ENCODE measurements at places on chromosomes 5 and 9.

GRCh38 chr5:127335381-127335780, 44.8 kb downstream of the MEGF10 start:
- DNase-seq, result no peak

- no peak for DNase-seq
Measured at GRCh38 chr9:133518706-133519449, 5.9 kb downstream of the MYMK start.

- DNase-seq, result no peak
Measured at GRCh38 chr5:94403483-94403882, 214.9 kb downstream of the KIAA0825 start.

DNA sequence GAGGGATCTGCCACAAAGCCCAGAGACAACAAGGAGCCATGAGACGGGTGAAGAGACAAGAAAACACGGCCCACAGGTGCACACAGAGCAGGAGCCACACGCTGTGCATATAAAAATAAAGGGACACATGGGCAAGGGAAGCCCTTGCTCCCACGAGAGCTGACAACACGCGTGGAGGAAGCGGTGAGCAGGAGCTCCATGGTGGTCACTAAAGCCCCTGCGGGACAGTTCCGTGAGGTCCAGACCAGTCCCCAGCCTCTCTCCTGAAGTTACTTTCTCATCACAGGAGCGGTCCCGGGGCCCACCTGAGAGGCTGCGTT, 90.7 kb downstream of the CAMSAP1 start:
- no peak for DNase-seq

DNA sequence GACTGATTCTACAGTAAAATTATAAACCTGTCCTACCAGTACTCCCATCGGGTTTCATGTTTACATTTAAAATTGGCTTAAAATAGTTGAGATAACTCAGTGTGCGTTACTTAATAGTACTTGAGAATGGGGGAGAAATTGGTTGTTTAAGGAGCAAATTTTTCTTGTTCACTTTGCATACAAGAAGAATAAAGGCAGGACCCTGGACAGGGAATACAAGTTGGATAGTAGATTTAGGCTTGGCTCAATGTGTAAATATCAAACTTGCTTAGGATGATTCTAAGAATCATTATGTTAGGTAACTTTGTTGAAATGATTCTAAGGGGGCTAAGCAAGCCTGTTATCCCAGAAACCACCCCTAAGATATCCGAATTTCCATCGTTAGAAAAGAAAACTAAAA, 448.4 kb upstream of the TLE4 start:
- DNase-seq, result peak; percentile 38

DNA sequence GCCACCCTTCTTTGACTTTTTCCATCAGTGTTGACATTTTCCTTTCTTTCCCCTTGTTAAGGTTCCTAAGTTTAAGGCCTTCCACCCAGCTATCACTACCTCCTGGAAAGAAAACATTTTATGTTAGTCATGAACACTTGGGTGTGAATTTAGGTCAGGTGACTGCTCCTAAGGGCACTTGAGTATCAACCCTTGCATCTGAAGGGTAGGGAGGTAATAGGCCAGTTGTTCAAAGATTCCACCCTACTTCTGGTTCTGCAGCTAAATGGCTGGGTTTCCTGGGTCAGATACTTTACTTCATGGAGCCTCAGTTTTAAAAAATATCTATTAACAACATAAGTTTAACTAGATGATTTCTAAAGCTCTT, 49.1 kb upstream of the OSMR start:
- DNase-seq, result no peak

DNA sequence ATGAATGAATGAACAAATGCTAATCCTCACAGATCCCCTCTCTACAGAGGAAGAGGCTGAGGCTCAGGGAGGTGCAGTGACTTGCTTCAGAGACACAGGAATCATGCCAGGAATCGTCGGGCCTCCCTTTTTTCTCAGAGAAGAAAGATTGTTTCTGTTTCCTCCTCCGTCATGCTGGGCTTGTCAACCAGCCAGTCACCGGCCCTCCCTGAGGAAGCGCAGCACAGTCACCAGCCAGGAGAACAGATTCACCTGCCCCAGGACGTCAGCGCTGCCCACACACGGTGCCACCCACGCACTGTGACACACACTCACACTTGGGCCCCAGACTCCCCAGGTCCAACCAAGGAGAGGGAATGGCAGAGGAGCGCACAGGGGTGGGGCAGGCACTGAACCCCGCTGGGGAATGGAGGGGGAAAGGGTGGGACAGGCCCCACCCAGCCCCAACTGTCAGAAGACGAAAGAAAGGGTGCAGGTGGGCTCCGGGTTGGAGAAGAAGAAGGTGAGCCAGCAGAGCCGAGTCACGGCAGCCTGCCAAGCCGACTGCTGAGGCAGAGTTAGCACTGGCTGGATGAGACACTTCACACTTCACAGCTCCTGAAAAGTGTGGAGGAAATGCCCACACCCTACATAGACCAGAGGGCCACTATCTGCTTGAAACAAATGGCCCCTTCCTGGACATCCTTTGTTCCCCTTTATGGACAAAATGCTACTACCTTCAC, 13.8 kb upstream of the ERGIC1 start:
- no peak for DNase-seq

DNA sequence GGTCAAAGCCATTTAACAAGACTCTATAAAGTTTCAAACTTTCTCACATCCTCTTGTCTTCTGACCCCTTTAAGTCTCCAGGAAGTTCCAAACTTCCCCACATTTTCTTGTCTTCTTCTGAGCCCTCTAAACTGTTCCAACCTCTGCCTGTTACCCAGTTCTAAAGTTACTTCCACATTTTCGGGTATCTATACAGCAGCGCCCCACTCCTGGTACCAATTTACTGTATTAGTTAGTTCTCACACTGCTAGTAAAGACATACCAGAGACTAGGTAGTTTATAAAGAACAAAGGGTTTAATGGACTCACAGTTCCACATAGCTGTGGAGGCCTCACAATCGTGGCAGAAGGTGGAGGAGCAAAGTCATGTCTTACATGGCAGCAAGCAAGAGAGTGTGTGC, 23.3 kb upstream of the PRLR start:
- DNase-seq, result no peak

- DNase-seq, result no peak
Measured at GRCh38 chr5:4142842-4143241, 547.2 kb downstream of the IRX1 start.

- DNase-seq, result peak; percentile 60
Measured at GRCh38 chr5:33367416-33367815, 73.3 kb upstream of the TARS1 start.
